ENCODE measurements at places on chromosomes 6 and 20.

DNA sequence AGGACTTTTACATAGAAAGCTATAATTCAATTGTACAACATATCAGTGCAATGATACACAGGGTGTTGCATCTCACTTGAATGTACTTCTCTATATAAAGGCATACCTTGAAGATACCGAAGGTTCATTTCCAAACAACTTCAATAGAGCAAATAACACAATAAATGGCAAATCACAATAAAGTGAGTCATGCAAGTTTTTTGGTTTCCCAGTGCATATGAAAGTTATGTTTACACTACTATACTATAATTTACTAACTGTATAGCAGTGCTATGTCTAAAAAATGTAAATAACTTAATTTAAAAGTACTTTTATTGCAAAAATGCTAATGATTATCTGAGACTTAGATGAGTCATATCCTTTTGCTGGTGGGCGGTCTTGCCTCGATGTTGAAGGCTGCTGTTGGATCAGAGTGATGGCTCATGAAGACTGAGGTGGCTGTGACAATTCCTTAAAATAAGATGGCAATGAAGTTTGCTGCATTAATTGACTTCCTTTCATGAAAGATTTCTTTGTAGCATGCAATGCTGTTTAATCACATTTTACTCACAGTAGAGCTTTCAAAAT, 188.8 kb downstream of the TASP1 start:
- DNase-seq: no peak

GRCh38 chr6:36171573-36171972, 25.0 kb upstream of the BRPF3 start:
- DNase-seq: no peak

DNA sequence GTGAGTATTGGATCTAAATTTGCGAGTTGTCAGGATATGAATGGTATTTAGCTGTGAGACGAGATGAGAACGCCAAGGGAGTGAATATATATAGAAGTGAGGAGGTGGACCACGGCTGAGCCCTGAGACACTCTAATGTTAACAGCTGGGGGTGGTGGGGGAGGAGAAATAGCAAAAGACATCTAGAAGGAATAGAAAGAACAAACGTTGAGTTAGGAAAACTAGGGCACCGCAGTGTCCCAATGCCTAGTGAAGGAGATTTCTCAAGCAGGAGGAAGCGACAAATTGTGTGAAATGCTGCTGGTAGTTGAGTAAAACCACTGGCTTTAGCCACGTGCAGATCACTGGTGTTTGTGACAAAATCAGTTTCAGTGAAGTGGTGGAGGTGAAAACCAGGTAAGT, 56.9 kb downstream of the CD164 start:
- no peak for DNase-seq

GRCh38 chr20:63840405-63840828, 9.4 kb upstream of the ZBTB46 start:
- DNase-seq: no peak

DNA sequence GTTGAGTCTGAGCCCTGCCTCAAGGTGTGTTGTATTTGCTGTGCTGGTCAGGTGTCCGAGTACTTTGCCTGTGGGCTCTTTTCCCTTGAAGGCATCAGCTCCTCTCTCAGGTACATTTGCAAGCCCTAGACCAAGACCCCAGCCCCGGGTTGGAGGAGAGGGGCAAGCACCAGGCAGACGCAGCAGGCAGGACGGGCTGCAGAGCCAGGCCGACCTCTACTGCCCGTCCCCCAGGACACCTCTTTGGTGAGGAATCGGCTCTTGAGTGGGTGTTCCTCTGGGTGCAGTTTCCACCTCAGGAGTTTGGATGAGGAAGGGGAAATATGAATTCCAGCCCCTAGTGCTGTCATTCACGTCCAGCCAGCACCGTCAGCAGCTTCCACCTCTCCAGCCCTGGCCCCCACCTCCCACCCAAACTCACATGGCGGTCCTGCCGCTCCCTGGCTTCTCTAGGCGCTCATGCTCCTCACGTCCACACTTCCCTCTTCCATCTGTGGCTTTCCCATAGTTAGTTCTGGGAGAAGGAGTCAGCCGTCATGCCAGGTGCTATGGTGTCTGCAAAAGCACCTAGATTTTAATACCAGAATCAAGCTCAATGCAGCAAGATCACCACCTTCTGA, 183.9 kb downstream of the DLL1 start:
- DNase-seq: no peak

GRCh38 chr6:31144296-31144969, 5.6 kb upstream of the PSORS1C2 start:
- DNase-seq: no peak

- no peak for DNase-seq
These were observed 149.7 kb downstream of the PRL start for GRCh38 chr6:22146931-22147701.

- DNase-seq: no peak
These were observed 50.8 kb upstream of the SMLR1 start for GRCh38 chr6:130776287-130776925.

DNA sequence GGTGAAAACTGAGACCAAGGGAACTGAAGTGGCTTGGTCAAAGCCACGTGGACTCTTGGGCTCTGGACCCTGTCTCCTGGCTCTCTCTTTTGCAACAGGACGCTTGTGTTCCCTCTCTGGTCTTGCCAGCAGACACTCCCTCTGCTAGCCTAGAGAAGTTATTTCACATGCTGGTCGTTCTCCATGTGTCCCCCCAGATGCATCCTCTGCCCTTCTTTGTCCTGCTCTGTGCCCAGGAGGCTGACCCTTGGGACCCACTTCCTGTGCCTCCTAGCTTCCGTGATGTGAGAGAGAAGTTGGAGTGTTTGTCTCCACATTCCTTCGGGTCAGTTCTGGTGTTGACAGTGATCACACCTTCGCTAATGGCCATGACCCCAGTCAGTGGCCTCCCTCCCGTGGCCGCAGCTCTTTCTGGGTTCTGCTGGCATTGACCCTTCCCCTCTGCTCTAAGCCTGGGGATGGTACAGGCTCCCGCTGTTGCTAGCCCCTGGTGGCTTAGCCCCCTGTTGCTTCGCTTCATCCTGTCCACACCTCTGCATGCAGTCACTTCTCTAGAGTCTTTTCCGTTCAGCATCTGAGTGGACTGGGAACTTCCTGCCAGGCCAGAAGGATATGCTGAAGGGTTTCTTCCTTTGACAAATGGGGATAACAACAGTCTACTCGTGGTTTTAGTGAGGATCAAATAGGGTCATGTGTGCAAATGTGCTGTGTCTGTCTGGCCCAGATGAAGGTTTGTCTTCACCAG, 70.1 kb upstream of the BMP2 start:
- DNase-seq: no peak

GRCh38 chr20:57417830-57418780, 26.9 kb downstream of the RBM38 start:
- no peak for DNase-seq

DNA sequence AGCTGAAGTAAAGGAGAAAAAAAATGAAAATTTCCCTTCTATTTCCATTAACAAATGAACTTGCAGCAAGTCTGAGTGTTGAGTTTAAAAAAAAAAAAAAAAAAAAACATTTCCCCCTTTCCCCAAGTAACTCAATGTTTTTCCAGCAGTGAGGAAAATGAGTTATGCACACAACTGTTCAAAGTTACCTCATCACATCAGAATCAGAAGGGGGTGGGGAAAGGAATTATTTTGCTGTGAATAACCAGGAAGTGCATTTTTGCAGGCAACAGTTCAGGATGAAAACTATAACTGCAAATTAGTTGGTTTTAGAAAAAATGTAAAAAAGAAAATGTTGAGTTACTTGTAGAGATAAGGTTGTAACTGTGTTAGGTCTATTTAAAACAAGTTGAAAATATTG, 568.9 kb upstream of the CITED2 start:
- DNase-seq: peak; percentile 77

- DNase-seq: peak; percentile 36
These were observed 57.4 kb downstream of the SYTL3 start for GRCh38 chr6:158707120-158707820.

Measured in Caki2 (cell line).